Gastrocnemius medialis (tissue), 4 donors: ENCODE measurements at places on chromosomes 5 and 9. TPM values are rescaled to one million over a fixed set of nuclear protein-coding genes. Genes with fewer than 3 reads are reported as not detected.

The PTPN3 gene
- total RNA-seq, result 133 TPM

The EFNA5 gene
- 0.62 TPM for total RNA-seq

The CDKN2B gene
- 13.3 TPM for total RNA-seq

The GRXCR2 gene
- not detected for total RNA-seq

The ARHGEF37 gene
- total RNA-seq, result 24.5 TPM

The BASP1 gene
- 4.0 TPM for total RNA-seq

The CNTLN gene
- total RNA-seq, result 3.1 TPM

The SPINK6 gene
- total RNA-seq, result not detected
